Activated T-helper 2 cell treated with anti-CD3 and anti-CD28 coated beads, Interferon-gamma antibody, Interleukin-2, Interleukin-4, amounts not matched to agents 10 μg/mL and 5 μg/mL and 100 μg/mL, durations not matched to agents 14 hours and 24 hours and 36 hours (primary cell): ENCODE measurements at places on chromosomes 5 and 9. TPM values are rescaled to one million over a fixed set of nuclear protein-coding genes. Genes with fewer than 3 reads are reported as not detected.

The NIPAL4 gene
- 1.9 and 2.1 TPM in 2 replicates for total RNA-seq

GRCh38 chr9:120713257-120714087 is 798 bp downstream of the MEGF9 start:
- H3K36me3 ChIP-seq, result no peaks in the 10 kb centered on the region
- H3K27me3 ChIP-seq, result no peaks in the 10 kb centered on the region
- peaks cover 35% of the 10 kb centered on the region for H3K4me1 ChIP-seq
- H3K27ac ChIP-seq, result peak overlapping the region; percentile 38

GRCh38 chr5:31427013-31427723 is 104.7 kb downstream of the DROSHA start:
- peaks cover 27% of the 10 kb centered on the region for H3K4me1 ChIP-seq
- no peak overlapping the region for H3K4me3 ChIP-seq
- H3K36me3 ChIP-seq, result peaks cover 47% of the 10 kb centered on the region
- no peaks in the 10 kb centered on the region for H3K27me3 ChIP-seq

DNA sequence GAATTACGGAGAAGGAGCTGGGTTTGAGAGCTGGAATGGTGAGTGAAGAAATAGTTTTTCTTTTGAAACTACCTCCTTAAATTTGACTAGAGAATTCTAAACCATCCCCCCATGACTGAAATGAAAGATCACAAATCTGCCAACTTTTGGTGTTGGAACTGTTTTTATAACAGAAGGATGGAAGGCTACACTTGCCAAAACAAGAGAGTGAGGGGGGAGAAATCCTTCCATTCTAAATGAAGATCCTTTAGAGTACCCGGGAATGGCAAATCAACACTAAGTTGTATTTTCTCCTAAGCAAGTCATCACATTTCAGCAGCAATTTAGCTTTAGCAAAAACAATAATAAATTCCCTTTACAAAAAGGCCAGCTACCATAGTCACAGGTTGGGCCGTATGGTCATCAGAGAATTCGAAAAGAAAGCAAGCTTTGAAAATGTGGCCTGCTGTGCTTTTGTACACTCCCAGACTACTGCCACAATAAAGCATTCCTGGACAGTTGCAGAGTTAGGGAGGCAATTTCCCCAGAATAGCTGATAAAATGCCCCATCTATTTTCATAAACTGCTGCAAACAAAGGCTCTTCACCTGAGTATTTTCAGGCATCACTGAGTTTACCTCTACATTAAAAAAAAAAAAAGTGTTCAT is 25.0 kb upstream of the FREM1 start:
- no peaks in the 10 kb centered on the region for H3K27me3 ChIP-seq
- DNase-seq, result no peak
- no peaks in the 10 kb centered on the region for H3K36me3 ChIP-seq
- H3K4me1 ChIP-seq, result no peaks in the 10 kb centered on the region
- H3K4me3 ChIP-seq, result no peak overlapping the region

- no peaks in the 10 kb centered on the region for H3K36me3 ChIP-seq
- H3K4me3 ChIP-seq, result no peak overlapping the region
- no peaks in the 10 kb centered on the region for H3K4me1 ChIP-seq
- H3K27ac ChIP-seq, result no peak overlapping the region
- no peak for DNase-seq
Measured at GRCh38 chr9:31837211-31837610, 547.2 kb upstream of the ACO1 start.

DNA sequence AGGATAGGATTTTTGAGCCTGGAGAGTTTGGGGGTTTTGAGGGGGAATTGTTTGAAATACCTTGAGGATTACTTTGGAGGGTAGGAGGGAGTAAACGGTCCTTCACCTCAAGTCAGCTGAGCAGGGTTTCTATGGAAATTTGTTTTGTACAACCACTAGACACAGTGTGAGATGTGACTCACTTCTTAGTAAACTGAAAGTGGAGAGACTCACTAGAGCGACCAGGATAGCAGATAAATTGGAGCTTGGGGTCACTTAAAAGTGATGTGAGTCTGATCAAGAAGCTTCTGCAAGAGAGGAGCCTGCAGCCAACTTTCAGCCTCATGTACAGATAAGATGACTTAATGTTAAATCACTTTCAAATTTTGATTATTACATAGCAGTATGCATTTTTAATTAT is 1945.9 kb upstream of the NUDT12 start:
- H3K27me3 ChIP-seq, result no peaks in the 10 kb centered on the region
- H3K4me1 ChIP-seq, result no peaks in the 10 kb centered on the region
- DNase-seq, result no peak
- no peak overlapping the region for H3K27ac ChIP-seq
- H3K4me3 ChIP-seq, result no peak overlapping the region
- no peaks in the 10 kb centered on the region for H3K36me3 ChIP-seq

The NEUROG1 gene
- total RNA-seq, result not detected in 2 replicates

DNA sequence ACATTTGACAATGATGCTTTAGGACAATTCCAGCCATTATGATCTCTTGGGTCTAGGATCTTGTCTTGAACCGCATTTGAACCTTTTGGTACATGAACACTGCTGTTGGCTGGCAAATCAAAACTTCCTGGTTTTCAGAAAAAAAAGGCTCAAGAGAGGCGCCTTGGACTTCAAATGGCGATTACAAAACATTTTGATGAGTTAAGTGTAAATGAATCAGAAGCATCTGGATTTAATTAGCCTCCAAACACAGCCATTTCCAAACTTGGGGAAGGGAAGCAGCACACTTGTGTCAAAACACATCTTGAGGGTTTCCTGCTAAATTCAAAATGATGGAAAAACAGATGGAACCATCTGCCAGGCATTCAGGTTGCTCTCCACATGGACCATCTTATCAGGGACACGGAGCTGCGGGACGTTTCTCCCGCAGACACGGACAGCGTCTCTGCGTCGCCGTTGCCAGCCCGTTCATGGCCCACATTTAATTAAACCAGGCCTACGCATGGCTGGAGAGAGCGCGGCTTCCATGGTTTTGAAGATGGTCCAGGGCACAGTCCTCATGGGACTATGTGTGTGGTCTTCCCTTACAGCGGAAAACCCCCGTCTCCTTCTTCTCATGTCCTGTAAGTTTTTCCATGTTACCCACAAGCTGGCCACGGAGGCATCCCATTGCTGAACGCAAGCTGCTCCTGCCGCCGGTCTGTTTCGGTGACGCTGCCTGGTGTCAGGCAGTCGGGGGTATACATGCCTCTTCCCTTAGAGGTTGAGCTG is 55.8 kb upstream of the PTCH1 start:
- no peak overlapping the region for H3K27ac ChIP-seq
- peaks cover 12% of the 10 kb centered on the region for H3K27me3 ChIP-seq
- no peaks in the 10 kb centered on the region for H3K36me3 ChIP-seq
- H3K4me1 ChIP-seq, result peaks cover 8% of the 10 kb centered on the region
- DNase-seq, result no peak

- no peak overlapping the region for H3K27ac ChIP-seq
- H3K36me3 ChIP-seq, result no peaks in the 10 kb centered on the region
- no peak overlapping the region for H3K4me3 ChIP-seq
- DNase-seq, result no peak
- peaks cover 12% of the 10 kb centered on the region for H3K4me1 ChIP-seq
- H3K27me3 ChIP-seq, result peaks cover 2% of the 10 kb centered on the region
Measured at GRCh38 chr9:33198165-33198564, 31.0 kb upstream of the B4GALT1 start.

DNA sequence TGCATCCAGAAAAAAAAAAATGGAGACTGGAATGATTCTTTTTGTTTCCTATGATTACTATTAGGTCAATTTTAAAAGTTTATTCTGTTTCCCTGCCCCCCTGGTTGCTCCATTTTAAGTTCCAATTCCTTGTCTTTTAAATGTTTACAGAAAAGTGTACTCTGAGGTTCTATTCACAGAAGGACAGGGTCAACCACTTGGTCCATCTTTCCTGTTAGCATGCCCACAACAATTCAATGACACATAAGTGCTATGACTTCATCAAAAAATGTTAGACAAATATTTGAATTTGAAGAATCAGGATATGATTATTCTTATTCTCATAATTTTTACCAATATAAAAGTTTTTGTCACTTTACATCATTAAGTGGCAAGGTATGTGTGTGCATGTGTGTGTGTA is 123.7 kb downstream of the PDE4D start:
- H3K4me3 ChIP-seq, result no peak overlapping the region
- no peak for DNase-seq
- no peaks in the 10 kb centered on the region for H3K36me3 ChIP-seq
- no peak overlapping the region for H3K27ac ChIP-seq
- peaks cover 37% of the 10 kb centered on the region for H3K4me1 ChIP-seq

DNA sequence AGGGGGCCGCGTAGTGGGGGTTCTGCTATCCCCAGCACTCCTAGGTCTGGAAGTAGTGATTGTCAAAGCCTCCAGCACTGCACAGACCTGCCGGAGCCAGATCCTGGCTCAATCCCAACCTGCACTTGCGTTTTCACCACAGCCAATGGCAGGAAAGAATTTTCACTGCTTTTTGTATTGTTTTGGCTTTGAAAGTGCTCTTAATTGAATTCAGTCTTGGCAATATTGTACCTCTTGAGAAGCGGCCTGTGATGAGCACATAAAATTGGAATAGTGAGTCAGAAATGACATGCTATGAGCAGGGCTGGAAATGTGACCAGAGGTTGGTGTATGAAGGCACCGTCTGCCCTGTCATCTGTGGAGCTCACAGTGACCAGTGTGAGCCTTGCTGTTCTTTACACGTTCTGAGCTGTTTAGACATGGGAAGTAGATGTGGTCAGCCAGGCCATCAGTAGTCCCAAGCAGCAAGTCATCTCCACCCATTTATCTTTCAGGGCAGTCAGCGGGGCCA is 41.5 kb downstream of the SECISBP2 start:
- H3K27me3 ChIP-seq, result no peaks in the 10 kb centered on the region
- no peak for DNase-seq
- H3K4me3 ChIP-seq, result no peak overlapping the region
- peaks cover 72% of the 10 kb centered on the region for H3K36me3 ChIP-seq
- H3K27ac ChIP-seq, result peak overlapping the region; percentile 63

- H3K36me3 ChIP-seq, result peaks cover 13% of the 10 kb centered on the region
- no peak overlapping the region for H3K4me3 ChIP-seq
- H3K27ac ChIP-seq, result no peak overlapping the region
- no peak for DNase-seq
- no peaks in the 10 kb centered on the region for H3K27me3 ChIP-seq
Measured at GRCh38 chr9:137834846-137835546, 42.6 kb upstream of the CACNA1B start.

DNA sequence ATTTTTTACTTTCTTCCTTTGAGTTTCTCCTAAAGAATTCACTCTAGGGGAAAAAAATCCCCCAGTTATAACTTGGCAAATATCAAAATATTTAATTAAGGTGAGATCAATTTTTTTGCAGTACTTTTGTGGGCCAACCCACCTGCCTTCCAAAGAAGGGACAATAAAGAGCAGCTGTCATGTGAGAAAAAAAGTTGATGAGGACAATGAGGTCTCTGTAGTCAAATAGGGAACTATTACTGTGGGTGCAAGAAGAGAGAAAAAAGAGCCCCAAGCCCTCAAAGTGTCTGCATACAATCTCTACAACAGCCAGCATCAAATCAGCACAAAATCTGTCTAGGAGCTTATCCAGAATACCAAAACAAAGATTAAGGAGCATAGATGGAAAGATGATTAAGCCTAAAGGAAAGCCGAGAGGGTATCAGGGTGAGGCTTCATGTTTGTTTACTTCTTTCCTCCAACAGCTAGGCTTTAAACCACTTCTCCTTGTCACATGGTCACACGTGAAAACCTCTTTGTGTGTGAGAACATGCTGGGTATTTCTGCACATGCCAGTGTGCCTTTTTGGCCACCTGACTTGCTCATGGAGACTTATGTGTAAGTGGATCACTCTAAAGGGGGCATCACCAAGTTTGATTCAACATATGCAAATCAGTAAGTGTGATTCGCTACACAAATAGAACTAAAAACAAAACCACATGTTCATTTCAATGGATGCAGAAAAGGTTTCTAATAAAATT is 19.2 kb upstream of the FYB1 start:
- H3K36me3 ChIP-seq, result peaks cover 3% of the 10 kb centered on the region
- peaks cover 3% of the 10 kb centered on the region for H3K4me1 ChIP-seq
- DNase-seq, result no peak
- no peak overlapping the region for H3K27ac ChIP-seq
- H3K27me3 ChIP-seq, result no peaks in the 10 kb centered on the region

DNA sequence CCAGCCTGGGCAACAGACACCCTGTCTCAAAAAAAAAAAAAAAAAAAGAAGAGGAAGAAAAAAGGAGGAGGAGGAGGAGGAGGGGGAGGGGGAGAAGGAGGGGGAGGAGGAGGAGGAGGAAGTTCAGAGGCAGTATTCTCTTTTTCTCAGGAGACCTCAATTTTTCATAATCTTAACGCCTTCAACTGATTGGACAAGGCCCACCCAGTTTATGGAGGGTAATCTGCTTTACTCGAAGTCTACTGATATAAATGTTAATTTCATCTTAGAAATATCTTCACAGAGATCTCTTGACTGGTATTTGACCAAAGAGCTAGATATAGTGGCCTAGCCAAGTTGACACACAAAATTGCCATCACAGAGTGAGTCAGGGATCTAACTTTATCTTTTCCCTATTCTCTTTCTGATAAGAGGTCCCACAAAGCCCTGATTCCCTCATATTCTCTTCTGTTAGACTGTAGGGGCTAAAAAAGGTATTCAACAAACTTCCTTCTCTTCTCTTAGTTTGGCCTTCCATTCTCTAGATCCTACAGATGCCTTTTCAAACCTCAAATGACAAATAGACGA is 115.5 kb upstream of the ABCA1 start:
- no peaks in the 10 kb centered on the region for H3K36me3 ChIP-seq
- H3K4me1 ChIP-seq, result no peaks in the 10 kb centered on the region
- H3K4me3 ChIP-seq, result no peak overlapping the region
- H3K27me3 ChIP-seq, result peaks cover 1% of the 10 kb centered on the region
- no peak for DNase-seq
